ENCODE measurements at places on chromosomes 1 and 21. TPM values are rescaled to one million over a fixed set of nuclear protein-coding genes. Genes with fewer than 3 reads are reported as not detected.

SLC22A15 gene
- total RNA-seq: 14.1 TPM

KLHDC9 gene
- 15.6 TPM for total RNA-seq

DNA sequence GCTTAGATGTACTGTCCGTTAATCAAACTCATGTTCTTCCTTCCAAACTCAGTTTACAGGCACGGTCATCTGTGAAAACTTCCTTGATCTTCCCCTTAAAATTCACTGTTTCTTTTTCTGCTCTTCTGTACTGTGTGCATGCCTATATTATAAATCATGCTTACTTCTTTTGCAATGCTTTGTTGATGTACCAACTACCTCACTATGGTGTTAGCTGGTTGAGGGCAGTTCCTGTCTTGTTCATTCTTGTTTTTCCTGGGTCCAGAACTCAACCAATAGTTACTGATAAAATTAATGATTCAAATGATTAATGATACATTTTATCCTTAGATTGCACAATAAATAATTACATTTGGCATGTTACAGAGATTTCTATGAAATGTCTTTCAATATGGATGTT is 163.8 kb downstream of the CHRM3 start:
- DNase-seq: no peak

- DNase-seq: no peak
Measured at GRCh38 chr1:206961668-206962067, 8.6 kb downstream of the FCAMR start.

ERG gene
- total RNA-seq: not detected

DNA sequence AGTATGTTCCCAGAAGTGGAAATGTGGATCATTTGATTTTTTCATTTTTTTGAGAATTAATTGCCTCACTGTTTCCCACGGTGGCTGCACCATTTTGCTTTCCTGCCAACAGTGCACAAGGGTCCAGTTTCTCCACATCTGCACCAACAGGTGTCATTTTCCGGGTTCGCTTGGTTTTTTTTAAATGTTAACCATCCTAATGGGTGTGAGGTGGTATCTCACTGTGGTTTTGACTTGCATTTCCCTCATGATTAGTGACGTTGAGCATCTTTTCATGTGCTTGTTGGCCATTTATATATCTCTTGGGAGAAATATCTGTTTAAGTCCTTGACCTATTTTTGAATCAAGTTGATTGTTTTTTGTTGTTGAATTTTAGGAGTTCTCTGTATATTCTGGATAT is 3.0 kb downstream of the COL6A2 start:
- DNase-seq: no peak

DNA sequence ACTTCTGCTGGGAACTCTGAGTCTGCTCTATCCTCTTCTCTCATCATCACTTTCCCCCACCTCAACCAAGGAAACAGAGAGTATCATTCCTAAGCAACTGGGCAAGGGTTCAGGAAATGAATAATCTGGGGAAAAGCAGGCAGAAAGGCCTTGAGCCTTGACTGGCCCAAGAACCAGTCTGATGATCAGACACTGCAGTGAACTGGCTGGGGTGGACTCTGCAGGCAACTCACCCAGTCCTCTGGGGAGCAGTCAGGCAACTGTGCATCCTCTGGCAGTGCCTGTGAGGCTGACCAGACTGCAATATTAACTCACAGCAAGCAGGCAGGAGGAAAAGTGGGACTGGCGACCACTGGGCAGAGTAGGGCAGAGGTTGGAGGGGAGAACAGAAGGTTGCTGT is 991 bp downstream of the ANKRD35 start:
- DNase-seq: no peak

CDC42BPA gene
- total RNA-seq: 23.0 TPM

FTCD gene
- 3.6 TPM for total RNA-seq

DNA sequence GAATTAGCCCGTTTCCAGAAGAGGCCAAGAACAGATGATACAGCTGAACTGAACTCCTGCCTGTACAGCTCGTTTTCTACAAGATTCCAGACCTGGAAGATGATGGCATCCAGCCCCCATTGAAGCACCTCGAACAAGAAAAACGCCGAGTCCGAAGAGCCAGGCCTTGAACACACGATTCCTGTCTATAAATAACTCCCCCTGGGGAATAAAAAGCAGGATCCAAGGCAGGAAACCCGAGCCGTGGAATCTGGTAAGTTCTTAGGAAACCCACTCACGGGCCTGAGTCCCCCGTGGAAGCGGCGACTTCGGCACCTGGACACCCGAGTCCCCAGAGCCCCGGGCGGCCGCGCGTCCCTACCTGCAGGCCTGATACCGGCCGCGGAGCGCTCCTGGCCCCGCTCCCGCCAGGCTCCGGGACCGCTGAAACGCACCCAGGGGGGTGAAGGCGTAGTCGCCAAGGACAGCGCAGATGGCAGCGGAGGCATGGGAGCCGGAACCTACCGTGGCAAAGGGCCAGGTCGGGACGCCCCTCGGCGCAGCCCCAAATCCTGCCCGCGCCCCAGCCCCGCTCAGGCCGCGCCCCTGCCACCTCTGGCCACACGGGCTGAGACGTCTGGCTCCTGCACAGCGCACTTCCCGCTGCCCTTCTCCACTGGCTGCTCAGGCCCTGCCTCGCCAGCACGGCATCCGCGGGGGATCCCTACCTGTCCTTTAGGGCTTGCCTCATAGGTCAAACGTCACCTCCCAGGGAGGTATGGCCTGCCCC is 14.0 kb upstream of the HLCS start:
- DNase-seq: peak; percentile 83

F3 gene
- total RNA-seq: 39.1 TPM

GRCh38 chr1:64476251-64476952 is 6.5 kb downstream of the CACHD1 start:
- DNase-seq: no peak

LCE2B gene
- total RNA-seq: not detected

GRCh38 chr21:41213021-41213420 is 45.1 kb downstream of the BACE2 start:
- no peak for DNase-seq

DNA sequence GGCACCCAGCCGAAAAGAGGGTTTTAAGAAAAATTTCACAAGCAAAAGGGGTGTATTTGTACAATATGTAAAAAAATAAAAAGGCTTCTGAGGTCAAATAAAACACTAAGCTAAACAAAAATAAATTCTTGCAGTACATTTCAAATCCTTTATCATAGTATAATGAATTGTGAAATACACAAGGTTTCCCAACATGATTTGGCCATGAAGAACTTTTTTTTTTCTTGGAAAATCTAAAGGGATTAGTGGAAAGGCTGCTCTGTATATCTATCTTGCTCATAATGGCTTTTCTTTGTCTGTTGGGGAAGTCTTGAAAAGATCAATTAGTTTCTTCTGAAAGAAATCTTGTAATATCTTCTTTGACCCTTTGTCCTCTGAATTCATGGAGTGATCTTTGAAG is 593.4 kb downstream of the PLPP3 start:
- DNase-seq: no peak

DNA sequence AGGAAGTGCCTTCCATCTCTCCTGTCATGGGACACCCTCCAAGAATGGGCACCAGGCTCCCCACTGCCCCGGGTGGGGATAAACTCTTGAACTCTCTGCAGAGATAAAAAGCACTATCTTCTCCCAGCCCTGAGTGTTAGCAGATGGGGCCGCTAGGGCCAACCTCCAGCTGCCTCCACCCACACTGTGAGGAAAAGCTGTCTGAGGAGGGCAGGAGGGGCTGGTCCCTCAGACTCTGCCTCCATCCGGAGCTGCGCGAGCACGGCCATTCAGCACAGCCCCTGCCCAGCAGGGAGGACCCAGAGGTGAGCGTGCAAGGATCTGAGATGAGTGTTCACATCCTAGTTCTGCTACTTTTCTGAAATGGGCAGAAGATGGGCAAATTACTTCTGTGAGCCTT is 51.8 kb upstream of the TRABD2B start:
- DNase-seq: no peak

GRCh38 chr21:44711327-44712202 is at the start of gene TSPEAR:
Gene TSPEAR (minus strand): TSS chr21:44711572. CDS start chr21:44711514, 58 bp downstream.
- DNase-seq: peak; percentile 84

DNA sequence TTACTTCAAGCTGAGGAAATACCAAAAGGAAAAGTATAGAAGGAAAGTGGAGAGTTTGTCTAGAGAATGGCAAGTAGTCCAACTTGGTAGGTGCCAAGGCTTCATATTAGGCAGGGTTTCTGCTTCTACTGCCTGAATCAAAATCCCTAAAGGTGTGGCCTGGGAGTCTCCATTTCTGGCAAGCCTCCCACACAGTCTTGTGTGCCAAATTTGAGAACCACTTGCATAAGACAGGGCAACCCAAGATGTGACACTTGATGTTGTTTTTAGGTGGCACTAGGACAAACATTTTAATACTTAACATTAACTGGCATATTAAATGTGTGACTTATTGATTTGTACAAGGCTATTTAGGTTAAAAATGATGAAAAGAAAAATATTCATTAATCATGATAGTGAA is 60.1 kb downstream of the ATG4C start:
- no peak for DNase-seq

GRCh38 chr1:59952065-59952464 is 25.5 kb upstream of the CYP2J2 start:
- no peak for DNase-seq

PPM1J gene
- 9.6 TPM for total RNA-seq

GRCh38 chr1:214927796-214928195 is 154.7 kb upstream of the KCNK2 start:
- no peak for DNase-seq

DNA sequence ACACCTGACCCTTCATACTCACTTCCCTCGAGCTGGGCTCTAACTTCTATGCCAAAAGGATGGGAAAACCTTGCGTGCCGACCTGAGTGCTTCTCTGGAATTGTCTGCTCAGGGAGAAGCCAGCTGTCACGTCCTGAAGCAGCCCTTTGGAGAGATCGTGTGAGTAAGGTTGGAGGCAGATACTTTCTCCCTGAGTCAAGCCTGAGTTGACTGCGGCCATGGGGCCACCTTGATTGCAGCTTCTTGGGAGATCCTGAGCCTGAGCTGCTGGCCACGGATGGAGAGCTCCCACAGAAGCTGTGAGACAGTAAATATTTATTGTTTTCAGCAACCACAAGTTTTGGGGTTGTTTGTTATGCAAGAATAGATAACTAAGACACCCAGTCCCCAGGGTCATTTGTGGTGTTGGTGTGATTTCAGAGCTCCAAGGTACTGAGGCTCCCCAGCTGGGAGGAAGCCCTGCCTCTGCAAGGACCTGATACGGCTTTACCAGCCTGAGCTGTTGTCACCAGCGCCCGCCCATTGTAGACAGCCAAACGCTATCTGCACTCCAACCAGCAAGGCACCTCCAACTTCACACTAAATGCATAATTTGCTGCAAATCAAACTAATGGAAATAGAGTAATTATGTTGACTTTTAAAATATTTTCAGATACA is 531.6 kb downstream of the PTPRU start:
- DNase-seq: peak; percentile 38
